ENCODE measurements at places on chromosomes 3 and 15.

DNA sequence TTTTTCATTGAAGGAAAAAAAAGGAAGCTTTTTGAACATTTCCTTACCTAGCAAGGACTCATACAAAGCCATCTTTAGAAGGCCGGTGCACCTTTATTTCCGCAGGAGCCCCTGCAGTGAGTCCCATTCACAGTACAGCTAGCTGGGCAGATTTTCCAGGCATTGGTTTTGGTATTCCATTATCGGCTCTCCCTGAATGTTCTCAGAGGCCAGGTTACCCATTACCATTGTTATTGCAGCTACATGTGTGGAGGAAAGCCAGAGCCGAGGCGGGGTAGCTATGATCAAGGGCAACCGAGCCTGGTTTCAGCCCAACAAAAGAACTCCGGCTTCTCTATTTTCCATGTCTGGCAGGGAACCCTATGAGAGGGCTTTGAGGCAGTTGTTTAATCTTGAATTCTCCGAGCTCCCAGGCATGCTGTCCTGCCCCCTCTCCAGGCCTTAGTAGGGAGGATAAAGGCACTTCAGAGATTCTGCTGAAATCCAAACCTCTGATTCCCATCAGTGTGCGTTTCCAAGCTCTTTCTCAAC lies 100.3 kb downstream of the LRRK1 start:
- DNase-seq = no peak

DNA sequence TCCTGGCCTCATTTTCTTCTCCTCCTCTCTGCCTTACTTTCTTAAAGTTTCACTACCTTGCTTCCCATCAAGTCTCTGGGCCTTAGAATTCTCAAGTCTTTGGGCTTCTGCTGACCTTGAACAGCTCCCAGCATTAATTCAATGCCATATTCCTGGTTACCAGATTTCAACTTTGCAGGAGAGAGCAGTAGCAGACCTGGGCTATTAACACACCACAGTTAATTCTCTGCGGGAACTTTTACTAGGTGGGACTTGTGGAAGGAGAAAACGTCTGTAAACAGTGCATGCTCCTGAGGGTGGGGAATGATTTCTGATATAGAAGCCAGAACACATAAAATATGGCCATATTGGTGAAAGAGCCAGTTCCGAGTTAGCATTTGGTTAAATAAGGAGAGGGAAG lies 214.6 kb downstream of the MEIS2 start:
- no peak for DNase-seq

DNA sequence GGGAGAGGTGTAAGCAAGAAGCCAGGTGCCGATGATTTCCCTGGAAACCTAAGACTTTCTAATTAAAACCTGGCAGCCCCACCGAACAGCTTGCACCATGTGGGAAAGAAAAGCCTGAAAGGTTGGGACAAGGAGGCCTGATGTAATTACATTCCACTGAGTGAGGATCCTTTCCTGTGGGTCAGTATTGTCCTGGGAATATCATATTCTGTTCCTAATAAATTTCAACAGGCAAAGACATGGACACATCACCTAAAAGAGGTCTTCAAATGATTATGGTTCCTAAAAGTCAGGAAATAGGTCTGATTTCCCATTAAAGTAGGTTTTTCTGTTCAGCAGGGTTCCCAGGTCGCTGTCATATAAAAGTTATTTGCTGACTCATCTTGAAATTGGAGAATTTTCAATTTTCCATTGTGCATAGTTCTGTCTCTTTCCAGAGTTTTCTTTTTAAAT lies 58.5 kb downstream of the DUT start:
- DNase-seq = no peak

DNA sequence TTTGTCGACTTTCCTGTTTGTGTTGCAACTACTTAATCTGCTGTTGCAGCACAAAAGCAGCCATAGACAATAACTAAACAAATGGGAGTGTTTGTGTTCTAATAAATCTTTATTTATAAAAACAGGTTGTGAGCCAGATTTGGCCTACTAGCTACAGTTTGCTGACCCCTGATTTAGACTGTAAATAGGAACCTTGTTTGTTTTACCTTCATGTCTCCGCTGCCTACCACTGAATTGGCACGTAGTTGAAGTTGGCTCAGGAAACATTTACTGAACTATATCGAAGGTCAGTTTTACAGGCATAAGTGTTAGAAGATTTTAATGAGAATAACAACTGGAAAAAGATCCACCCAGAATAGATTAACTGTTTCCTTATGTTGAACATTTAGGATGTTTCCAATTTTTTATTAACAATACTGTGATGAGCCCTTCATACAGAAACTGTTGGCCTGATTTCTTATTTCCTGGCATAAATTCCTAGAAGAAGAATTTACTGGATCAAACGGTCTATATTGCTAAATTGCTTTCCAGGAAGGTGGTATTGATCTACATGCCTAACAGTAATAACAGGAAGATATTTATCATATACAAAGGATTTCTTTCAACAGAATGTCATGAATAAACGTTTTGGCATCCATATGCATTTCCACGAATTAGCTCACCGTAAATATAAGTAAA lies 156.2 kb upstream of the NR2E3 start:
- no peak for DNase-seq

DNA sequence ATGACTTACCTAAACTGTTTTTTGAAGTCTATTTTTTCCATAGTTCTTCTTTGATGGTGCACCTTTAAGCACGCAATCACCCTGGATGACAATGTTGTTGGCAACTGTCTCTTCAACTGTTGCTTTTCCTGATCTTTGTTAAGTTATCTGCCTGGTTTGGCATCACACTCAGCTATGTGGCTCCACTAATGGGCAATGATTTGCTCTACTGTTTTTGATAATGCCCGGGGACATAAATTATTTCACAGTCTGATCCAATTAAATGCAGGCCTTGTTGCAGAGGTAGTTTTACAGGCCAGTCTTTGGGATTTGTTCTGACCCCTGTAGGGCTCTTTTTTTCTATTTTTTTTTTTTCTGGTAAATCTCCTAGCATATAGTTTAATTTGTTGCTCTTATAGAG lies 436.3 kb downstream of the ZNF385D start:
- DNase-seq = no peak

DNA sequence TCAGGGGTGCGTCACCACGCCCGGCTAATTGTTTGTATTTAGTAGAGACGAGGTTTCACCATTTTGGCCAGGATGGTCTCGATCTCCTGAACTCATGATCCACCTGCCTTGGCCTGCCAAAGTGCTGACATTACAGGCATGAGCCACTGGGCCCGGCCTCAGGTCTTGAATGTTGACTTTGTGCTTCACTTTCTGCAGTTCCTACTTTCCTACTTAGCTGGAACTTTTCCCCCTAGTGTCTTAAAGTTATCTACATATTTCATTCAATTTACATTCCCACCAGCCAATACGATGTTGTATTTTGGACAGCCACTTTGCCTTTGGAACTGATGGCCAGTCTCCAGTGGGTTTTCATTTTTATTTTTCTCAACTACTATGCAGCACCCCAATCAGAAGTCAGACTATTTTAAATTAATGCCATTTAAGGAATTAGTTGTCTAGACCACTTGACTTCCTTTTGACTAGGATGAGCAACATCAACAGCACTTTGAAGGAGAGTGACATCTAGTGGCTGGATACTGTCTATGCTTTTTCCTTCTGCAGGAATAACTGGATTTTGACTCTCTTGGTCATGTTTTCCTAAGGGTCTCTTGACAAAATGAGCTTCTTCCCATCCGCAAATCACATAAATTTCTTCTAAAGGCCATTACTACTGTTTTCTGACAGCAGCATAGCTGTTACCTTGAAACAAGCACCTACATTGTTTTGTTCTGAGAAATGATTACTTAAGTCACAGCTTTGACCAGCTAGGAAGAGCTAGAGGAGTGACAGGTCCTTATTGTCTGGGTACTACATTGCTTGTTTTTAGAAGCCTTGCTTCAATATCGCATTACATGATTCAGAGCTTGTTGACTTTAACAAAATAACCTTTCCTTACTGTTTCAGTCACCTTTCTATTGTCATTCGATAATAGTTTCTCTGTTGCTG lies 140.2 kb downstream of the ITPR1 start:
- no peak for DNase-seq

DNA sequence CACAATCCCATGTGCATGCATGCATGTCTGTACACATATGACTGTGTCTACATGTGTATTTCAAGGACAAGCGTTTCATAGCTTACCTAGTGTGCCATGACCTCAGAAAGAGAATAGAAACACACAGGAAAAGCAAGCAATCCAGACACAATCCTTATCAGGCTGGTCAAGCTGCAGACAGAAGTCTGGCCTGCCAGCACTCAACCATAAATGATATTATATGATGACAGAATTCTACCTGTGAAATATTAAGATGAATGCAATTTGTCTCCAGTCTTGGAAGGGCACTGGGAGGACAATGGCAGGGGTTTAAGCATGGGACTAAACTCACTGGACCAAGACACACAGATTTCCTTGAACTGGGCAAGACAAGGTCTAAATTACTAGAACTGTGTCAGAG lies 50.9 kb upstream of the ARL6 start:
- DNase-seq = no peak

GRCh38 chr3:72412340-72412956 lies 435.8 kb downstream of the SHQ1 start:
- no peak for DNase-seq

- DNase-seq = no peak
Measured at GRCh38 chr15:48632651-48633050, 12.9 kb downstream of the FBN1 start.

DNA sequence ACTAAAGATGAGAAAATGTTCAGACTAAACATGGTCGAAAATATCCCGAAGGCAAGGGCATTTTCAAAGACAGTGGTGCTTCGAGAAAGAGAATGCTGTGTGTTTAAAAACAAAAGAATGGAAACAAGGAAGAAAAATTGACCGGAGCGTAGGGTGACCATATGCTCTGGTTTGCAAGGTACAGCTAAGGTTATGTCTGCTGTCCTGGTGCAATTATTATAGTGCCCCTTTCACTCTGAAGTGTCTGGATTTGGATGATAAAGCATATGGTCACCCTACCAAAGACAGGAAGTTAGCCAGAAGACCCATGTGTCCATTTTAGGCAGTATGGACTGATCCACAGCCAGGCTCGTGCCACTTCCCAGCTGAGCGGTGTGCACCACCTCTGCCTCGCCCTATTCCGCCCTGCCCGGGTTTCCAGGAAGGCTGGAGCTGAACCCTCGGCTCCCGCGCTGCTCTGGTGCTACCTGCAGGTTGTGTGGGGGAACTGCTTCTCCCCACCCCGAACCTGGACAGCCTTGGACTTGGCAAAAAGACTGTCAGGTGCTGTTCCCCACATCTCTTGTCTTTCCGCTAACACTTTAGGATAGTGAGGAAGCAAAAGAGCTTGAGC lies 25.2 kb downstream of the GOLGA6D start:
- no peak for DNase-seq

- DNase-seq = no peak
Measured at GRCh38 chr3:179164857-179165256, 16.7 kb downstream of the PIK3CA start.

GRCh38 chr3:25781758-25782594 lies 1.3 kb downstream of the NGLY1 start:
- no peak for DNase-seq

DNA sequence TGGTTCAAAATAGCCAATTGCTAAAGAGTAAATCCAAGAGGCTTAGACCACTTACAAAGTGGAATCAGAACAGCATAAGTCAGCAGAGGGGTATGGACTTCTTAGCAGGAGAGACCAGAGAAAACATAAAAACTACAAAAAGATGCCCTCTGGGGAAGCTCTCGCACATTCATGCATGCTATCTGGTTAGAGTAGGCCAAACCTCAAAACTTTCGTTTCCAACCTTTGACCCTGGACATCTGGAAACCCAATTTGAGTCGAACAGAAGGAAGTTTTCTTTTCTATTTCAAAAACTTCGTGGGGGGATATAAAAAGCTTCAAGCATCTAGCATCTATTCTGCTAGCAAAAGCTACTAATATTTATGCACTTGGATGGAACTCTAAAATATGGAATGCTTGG lies 523.9 kb upstream of the AGTR1 start:
- DNase-seq = no peak

DNA sequence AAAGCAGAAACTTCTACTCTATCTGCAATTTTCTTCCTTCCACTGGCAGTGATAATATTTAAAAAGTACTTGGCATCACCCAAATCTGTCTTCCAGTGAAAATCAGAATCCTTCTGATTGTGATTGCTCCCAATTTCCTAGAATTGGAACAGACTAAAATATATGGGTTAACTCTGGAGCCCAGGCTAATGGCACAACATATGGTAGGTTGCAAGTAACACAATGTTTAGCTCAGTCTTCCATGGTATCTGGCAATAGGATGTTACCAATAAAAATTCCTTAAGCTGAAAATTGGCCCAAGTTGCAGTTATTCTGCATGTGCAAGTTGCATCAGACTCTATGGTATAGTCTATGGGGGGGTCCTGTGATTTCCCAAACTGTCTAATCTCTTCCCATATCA lies 273.5 kb upstream of the ADAMTS9 start:
- no peak for DNase-seq

DNA sequence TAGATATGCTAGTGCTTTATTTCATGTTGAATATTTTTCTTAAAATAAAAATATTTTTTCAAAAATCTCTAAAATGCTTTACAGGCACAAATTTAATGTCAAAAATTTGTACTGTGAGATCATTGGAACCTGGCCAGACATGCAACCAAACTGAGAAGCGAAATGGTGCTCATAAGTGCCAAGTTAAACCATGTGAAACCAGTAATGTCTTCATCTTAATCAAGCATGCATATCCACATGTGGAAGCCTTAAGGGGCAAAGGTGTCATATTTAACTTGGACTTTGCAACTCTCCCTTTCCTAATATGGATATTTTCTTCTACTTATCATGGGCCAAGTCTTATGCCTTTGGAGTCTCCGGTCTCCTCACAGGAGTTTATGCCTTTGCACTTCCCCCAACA lies 208.9 kb upstream of the COL8A1 start:
- no peak for DNase-seq

GRCh38 chr3:35793667-35794066 lies 154.3 kb downstream of the ARPP21 start:
- no peak for DNase-seq

- DNase-seq = no peak
Measured at GRCh38 chr3:32816439-32817256, 1.1 kb upstream of the TRIM71 start.

GRCh38 chr3:109984976-109985375 lies 647.6 kb upstream of the DPPA4 start:
- no peak for DNase-seq

DNA sequence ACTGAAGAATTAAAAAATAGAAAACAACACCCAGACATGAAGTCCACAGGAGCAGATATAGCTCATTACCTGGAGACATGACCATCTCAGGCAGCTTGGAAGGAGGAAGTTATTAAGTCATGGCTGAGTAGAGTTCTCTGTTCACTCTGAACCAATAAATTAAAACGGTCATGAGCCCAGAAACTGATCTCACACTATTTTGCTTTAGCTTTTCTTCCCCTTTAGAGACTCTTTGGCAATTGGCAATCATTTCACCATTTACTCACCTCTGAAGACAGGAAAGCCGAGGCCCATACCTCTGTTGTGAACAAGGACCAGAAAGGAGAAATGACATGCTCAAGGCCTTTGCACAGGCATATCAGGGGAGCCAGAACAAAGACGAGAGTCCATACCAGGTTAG lies 26.6 kb downstream of the CLDN18 start:
- DNase-seq = no peak

DNA sequence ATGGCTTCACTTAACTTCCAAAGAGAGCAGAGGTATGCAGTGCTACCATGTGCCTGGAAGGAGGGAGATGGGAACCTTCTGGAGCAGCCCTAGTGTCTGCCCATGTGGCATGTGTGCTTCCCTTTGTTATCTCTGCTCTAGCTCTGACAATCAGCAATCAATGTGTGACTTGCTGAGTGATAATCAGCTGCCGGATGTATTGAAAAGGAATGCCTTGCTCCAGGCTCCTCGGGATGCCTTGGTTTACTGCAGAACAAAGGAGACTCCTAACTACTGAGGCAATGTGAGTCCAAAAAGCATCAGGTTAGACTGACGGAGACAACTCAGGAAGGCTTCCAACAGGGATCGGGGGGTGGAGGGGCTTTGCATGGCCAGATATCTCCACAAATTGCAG lies 36.0 kb upstream of the CORO2B start:
- no peak for DNase-seq

All from right cardiac atrium (tissue), 5 donors.